ENCODE measurements at places on chromosomes 13 and 19.

- DNase-seq = no peak
Observed at GRCh38 chr19:41025871-41026270, 34.8 kb downstream of the CYP2B6 start.

GRCh38 chr19:50833117-50833801, at the start of gene KLK15:
Gene KLK15 (minus strand): TSS chr19:50833574. CDS start chr19:50831492, 2,082 bp downstream.
- DNase-seq = no peak

- peak; percentile 49 for DNase-seq
Observed at GRCh38 chr13:29847501-29847983, 2.9 kb downstream of the UBL3 start.

DNA sequence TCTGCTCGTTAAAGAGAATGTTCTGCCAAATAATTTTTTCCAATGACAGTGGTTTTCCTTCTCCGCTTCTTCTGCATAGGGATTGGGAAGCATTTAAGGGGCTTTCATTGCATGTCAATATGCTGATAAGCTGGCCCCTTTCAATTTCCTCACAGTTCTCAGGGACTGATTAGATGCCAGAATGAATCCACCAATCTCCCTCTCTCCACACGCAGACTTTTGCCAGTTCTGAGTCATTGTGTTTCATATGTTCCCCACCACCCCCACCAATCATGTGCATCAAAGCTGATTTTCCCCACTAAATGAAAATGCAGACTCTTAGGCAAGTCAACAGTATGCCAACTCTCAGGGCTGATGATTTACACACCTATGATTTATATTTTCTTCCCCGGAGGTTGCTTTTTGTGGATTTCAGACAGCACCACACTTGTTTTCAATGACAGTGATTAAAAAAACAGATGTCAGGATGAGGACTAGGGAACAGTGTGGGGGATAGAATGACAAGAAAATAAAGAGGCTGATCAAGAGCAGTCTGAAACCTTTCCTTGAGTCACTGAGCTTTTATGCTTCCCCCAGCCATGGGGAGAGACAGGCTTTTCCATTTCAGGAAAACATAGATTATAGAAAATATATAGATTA, 47.9 kb upstream of the C13orf42 start:
- no peak for DNase-seq

GRCh38 chr19:48290401-48290770, 20.5 kb downstream of the ZNF114 start:
- DNase-seq = no peak

DNA sequence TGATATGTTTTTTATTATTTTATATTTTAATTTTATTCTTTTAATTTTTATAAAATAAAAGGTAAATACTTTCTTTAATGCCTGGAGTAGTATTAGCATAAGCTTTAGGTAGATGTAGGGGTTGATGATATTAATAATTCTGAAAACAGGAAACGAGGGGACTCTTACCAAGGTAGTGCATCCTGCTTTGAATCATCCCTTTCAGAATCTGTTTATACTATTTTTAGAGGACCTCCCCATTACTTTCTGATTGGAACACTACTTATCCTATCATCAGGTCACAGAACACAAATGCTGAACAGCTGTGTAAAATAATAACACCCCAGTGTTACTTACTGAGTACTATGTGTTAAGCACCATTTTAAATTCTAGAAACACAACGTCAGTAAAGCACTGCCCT, 27.3 kb downstream of the COG6 start:
- no peak for DNase-seq

DNA sequence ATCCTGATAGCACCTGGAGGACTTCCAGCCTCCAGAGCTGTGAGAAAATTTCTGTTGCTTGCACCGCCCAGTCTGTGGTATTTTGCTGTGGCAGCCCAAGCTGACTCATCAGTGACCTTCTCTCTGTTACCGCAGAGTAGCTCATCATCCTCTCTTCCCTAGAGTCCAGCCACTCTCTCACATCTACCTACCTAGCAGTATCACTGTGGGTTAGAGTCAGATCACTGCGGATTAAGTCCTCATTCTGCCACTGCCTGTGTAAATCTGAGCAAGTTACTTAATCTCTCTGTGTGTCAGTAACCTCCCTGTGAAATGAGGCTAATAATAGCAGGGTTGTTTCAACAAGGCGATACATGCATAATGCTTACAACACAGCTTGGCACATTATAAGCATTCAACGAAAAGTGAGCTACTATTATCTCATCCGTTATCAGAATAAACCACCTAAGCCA, 40.3 kb upstream of the USPL1 start:
- peak; percentile 88 for DNase-seq

DNA sequence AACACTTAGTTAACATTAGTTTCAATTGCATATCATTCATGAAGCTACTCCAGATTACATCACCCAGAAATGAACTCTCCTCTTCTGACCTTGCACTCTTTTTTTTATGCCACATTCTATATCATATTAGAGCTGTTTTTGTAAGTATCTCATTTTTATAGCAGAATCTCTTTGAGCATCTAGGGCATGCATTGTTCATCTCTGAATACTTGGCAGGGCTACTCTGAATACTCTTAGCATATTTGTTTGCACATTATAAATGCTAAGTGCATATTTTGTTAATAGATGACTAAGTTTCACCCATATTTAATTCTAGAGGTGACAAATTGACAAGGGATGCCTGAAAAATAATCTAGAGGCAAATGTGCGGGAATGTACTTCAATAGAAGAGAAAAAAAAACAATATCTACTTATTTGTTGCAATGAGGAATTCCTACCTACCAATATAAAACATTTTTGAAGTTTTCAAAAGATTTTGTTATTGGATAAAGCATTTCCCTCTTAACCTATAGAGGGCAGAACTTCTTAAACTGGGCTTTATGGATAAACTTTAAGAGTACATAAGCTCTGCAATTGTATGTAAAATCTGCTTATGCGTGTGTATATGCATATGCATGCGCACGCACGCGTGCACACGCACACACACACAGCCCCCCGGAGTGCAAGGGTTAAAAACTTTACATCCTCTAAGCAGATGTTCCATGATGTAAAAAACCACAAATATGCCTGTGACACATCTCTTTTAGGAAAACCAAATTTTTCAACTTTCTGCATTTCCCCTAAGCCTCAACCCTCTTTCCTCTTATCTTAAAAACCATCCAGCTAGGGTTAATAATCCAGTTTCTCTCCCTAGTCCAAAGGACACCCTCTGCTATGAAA, 73.0 kb upstream of the OXGR1 start:
- no peak for DNase-seq

DNA sequence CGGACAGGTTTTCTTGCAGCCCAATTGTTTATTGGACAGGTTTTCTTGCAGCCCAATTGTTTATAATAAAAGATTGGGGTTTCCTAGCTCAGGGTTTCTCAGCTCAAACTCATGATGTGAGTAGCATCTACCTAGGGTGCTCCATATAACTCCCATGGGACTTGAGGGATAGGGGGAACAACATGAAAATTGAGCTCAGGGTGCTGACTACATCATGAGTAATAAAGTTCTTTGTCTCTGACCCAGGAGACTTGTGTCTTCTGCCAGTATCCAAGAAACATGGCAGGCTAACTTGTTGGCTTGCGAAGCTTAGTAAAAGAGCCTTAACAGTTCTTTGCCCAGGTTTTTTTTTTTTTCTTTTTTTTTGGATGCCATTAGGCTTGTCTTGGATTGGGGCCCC, 59.2 kb upstream of the MYCBP2 start:
- DNase-seq = no peak

DNA sequence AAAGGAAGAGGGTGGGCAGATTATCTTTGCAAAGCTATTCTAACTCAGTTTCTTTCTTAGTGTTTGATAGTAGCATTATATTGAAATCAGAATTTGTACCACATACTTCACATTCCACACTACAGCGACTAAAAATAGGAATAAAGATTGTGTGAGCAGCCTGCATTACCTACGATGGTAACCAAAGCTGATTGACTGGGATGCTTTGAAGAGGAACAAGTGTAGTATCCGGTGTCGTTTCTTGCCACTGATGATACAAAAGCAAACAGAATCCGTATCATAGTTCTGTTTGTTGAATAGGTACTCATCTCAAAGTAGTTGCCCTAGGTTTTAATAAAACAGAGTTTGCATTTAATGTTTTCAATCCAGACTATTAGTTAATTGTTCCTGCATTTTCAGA, 51.2 kb downstream of the FLT3 start:
- DNase-seq = no peak

DNA sequence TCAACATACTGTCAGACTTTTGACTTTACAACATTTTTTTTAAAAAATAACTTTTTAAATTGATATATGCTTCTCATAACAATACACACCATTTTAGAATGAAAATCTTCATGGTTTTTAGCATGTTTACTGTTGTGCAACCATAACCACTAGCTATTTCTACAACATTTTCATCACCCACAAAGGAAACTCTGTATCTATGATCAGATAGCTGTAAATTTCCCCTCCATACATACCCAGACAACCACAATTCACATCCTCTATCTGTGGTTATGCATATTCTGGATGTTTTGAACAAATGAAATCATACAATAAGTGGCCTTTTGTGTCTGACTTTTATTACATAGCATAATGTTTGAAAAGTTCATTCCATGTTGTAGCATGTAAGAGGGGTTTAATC, 1666.0 kb downstream of the EFNB2 start:
- peak; percentile 96 for DNase-seq

DNA sequence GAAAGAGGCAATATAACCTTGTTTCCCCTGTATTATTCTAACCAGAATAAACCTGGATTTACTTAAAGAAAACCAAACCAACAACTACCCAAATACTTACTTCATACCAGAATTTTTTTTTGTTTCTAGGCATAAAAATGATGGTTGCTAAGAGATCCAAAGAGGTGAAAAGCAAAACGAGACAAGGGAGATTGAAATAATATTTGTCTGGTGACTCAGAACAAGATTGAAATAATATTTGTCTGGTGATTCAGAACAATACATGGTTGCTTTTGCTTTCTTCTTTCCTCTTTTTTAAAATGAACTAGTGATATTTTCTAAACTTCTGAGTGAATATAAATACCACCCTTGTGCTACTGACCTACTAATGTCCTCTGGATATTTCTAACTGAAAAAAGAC, 592.9 kb downstream of the KCTD12 start:
- no peak for DNase-seq

GRCh38 chr13:47175172-47175866, 278.5 kb upstream of the HTR2A start:
- peak; percentile 9 for DNase-seq

DNA sequence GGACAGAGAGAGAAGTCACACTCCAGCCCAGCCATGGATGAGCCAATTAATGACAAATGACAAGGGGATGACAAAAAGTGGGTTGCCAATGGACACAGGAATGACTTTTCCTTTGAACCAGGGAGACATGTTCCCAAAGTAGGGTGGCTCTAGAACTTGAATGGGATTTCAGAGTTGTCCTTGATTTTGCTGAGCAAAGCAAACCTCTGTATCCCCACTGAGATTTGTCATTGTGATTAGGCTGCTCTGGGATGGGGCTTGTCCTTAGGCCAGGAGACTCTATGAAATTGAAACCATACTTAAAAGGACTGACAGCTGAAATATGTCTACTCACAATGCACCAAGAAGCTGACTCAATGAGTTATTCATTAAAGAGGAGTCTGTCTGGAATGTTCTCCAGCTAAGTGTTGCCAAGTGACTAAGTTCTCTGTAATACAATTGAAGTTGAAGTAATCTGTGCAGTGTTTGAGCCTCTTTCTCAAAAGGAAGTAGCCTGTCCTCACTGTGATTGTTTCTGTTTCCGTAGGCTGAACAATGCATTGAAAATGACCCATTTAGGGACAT, 69.0 kb upstream of the PCDH9 start:
- no peak for DNase-seq

GRCh38 chr13:71922194-71922593, 55.2 kb upstream of the DACH1 start:
- no peak for DNase-seq

DNA sequence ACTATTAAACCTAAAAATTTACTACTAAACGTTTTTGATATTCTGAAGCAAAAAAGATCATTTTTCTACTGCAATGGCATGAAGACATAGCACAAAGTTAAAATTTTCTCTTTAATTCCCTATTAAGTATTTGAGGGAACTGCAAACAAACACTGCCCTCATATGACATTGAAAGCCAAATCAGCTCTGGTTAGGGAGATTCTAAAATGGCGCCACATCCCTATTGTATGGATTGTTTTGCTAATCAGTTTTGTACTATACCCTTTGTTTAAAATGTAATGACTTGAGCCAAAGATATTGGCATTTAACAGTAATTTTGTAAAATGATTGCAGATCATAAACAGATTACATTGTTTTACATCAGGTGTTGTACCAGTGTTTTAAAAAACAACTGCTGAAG, 65.8 kb downstream of the FLT1 start:
- no peak for DNase-seq

DNA sequence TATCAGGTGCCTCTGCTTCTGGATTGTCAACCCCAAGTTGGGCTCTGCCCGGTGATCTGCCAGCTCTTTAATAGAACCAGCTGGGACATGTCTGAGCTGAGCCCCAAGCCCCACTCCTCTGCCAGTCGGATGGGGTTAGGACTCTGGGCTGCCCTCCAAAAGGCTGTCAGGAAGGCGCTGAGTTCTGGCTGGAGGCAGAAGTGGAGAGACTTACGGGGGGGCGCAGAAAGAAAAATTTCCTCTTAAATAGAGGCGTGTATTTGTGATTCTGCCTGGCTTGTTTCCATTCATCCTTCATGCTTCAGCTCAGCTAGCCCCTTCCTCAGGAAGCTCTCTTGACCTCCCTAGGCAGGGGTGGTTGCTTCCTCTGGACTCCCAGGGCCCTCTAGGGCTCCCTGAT, 985 bp upstream of the KCNK6 start:
- DNase-seq = no peak

DNA sequence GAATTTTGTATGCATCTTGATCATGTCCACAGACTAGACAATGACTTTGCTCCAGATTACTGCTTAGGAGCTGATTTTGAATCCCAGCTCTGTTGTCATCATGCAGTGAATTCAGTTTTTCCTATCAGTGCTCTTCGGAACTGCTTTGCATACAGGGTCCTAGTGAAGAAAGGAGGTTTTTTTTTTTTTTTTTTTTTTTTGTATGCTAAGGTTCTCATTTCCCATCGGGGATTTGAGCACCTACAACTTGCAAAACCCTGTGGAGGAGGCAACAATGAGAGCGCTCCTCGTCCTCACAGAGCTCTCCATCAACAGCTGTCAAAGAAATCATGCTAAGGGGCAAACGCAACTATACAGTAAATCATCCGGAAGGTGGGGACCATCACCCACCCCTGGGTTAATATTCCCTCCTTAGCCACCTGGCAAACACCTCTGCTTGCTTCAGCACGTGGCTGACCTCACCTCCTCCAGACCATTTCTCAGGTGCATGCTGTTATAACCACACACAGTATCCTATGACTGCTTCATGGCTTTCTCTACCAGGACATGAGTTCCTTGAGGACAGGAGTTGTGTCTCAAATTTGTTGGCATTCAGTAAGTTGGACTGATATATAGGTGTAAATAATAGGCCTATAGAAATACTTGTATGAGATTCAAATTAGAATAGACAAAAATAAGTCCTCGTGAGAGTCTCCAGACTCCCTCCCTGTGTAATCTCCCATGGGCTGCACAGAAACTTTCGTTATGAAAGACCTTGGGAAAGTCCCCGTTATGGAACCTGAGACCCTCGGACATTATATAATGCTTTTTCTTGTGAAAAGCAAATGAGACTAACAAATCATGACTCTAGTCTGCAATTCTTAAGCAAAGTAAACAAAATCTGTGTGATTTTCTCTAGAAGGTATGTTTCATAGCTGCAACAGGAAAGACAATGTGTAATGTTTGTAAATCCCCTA, 113.8 kb downstream of the KATNAL1 start:
- no peak for DNase-seq

All from AML-193 (cell line).